Uterus (tissue), 4 donors: ENCODE measurements at places on chromosomes 11 and 22. TPM values are rescaled to one million over a fixed set of nuclear protein-coding genes. Genes with fewer than 3 reads are reported as not detected.

The PRR33 gene
- not detected for total RNA-seq

GRCh38 chr11:131537196-131537595 lies 166.8 kb downstream of the NTM start:
- no peak overlapping the region for H3K27ac ChIP-seq
- no peaks in the 10 kb centered on the region for H3K27me3 ChIP-seq
- H3K36me3 ChIP-seq: no peaks in the 10 kb centered on the region

DNA sequence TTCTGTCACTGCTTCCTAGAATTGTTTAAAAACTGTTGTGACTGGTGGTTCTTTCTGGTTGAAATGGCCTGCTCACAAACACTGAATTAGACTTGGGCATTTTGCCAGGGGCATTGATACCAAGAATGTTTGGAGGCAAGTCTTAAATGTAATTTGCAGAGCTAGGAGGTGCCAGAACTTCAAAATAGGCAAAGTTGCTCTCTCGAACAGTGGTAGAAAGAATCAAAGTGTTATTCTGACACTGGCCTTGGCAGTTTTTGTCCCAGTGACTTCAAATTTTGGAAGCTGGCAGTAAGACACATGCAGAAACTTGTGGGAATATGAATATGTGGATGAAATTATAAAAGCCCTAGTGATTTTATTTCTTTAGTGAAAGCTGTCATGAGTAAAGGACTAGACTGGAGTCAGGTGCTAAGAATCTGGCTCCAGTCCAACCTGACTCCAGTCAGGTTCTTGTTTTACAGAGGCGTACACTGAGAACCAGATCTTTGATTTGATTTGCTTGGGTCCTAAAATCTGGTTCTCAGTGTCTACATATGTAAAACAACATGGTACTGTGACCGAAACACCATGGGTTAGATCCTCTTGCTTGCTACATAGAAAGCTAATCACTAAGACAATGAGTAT lies 20.9 kb downstream of the SVIP start:
- H3K4me1 ChIP-seq: no peaks in the 10 kb centered on the region
- no peak overlapping the region for H3K27ac ChIP-seq
- DNase-seq: no peak
- H3K27me3 ChIP-seq: no peaks in the 10 kb centered on the region
- H3K4me3 ChIP-seq: no peak overlapping the region
- H3K36me3 ChIP-seq: no peaks in the 10 kb centered on the region

DNA sequence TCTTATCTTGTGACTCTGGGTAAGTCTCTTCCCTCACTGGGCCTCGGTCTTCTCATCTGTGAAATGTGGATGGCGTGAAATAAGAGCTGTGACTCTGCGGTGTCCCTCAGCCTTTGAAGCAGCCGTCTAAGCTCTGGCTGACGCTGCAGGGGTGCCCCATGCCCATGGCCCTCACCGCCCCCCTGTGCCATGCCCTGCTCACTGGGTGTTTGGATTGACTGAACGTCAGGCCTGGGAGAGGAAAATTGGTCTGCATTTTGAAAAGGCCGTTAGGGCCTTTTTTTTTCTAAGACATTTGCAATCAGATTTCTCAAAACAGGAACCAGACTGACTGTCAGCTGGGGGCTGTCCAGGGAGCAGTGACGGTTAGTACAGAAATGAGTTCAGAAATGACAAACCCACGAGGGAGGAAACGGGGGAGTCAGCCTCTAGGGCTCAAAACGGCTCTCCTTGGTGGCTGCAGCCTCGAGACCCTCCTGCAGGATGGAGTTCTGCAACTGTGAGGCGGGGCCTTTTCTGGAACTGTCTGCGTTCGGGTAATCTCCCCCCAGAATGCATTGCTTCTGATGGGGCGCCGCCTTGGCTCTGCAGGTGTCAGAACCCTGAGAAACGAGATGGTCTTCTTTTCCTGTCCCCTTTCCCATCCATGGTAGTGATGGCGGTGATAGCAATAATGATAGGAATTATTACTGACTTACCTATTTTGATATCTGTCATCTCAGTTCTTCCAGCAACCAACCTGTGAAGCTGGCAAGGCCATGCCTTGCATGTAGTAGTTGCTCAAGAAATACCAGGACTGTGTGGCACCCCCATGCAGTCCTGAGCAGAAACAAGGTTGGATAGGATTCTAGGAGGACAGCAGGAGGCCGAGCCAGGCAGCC lies 2.0 kb downstream of the GRK2 start:
- H3K4me1 ChIP-seq: peaks cover 28% of the 10 kb centered on the region
- H3K4me3 ChIP-seq: no peak overlapping the region
- H3K27me3 ChIP-seq: no peaks in the 10 kb centered on the region
- H3K36me3 ChIP-seq: no peaks in the 10 kb centered on the region

- H3K27me3 ChIP-seq: no peaks in the 10 kb centered on the region
- no peak for DNase-seq
- no peaks in the 10 kb centered on the region for H3K36me3 ChIP-seq
- no peak overlapping the region for H3K27ac ChIP-seq
- no peaks in the 10 kb centered on the region for H3K4me1 ChIP-seq
Observed at GRCh38 chr11:36722421-36722820, 124.4 kb upstream of the RAG2 start.

The GNB1L gene
- 0.59 TPM for total RNA-seq

DNA sequence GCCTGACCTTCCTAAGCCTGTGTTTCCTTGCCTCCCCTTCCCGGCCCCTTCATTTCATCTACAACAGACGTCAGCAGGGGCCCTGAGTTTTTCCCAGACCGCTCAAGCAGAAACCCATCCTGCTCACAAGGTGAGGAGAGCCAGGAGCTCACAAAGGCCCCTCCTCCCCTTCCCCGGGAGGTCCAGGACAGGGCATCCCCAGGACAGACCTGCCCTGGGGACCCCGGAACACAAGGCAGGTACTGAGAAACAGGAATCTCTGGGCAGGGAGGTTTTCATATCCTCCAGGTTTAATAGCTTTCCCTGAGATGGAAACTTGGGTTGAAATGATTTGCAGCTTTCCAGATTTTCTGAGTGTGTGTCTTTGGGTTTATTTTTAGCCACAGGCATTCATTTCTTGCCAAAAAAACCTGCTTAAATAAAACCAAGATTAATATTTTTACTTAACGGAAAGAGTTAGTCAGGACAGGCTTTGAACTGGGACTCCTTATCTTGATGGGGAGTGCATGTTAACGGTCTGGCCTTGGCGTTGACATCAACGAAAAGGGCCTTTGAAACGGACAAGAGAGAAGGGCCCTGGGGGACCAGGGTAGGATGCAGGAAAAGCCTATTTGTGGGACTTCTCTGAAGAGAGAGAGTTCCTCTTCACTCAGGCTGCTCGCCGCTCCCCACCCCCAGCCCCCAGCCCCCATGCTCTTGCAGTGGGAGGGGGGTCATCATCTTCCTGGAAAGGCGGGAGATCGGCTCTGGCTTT lies 38.5 kb downstream of the TIMP3 start:
- no peaks in the 10 kb centered on the region for H3K36me3 ChIP-seq
- peaks cover 19% of the 10 kb centered on the region for H3K4me1 ChIP-seq
- H3K27me3 ChIP-seq: no peaks in the 10 kb centered on the region
- DNase-seq: peak; percentile 68
- H3K27ac ChIP-seq: peak overlapping the region; percentile 80

- no peaks in the 10 kb centered on the region for H3K4me1 ChIP-seq
- no peak overlapping the region for H3K27ac ChIP-seq
- DNase-seq: no peak
- no peaks in the 10 kb centered on the region for H3K27me3 ChIP-seq
- H3K36me3 ChIP-seq: no peaks in the 10 kb centered on the region
- H3K4me3 ChIP-seq: no peak overlapping the region
Observed at GRCh38 chr11:94997437-94997836, 23.9 kb downstream of the KDM4D start.

GRCh38 chr11:833849-834311 lies 1.1 kb downstream of the CD151 start:
- H3K4me1 ChIP-seq: peaks cover 54% of the 10 kb centered on the region
- peaks cover 18% of the 10 kb centered on the region for H3K27me3 ChIP-seq
- no peak for DNase-seq
- H3K27ac ChIP-seq: peak overlapping the region; percentile 81
- H3K36me3 ChIP-seq: no peaks in the 10 kb centered on the region

The PATE2 gene
- total RNA-seq: not detected

DNA sequence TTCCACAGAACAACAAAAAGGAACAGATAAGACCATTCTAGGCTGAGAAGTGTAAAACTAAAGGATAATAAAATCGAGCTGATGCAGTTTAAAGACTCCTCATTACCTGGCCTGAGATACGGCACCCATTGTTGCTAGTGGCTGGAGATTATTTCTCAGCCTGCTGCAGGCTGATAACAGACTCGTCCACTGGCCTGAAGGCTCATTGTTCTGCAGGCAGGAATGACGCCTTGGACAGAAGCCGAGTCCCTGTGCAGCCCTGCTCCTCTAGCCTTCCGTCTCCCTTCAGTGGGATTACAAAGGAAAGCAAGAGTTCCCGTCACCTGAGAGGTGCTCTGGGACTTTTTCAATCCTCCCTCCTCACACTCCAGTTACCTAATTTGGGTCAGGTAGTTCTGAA lies 1065.3 kb downstream of the OPCML start:
- H3K4me1 ChIP-seq: no peaks in the 10 kb centered on the region
- H3K4me3 ChIP-seq: no peak overlapping the region
- no peak for DNase-seq
- H3K36me3 ChIP-seq: no peaks in the 10 kb centered on the region
- no peaks in the 10 kb centered on the region for H3K27me3 ChIP-seq
- H3K27ac ChIP-seq: no peak overlapping the region

The TRPM5 gene
- total RNA-seq: not detected

DNA sequence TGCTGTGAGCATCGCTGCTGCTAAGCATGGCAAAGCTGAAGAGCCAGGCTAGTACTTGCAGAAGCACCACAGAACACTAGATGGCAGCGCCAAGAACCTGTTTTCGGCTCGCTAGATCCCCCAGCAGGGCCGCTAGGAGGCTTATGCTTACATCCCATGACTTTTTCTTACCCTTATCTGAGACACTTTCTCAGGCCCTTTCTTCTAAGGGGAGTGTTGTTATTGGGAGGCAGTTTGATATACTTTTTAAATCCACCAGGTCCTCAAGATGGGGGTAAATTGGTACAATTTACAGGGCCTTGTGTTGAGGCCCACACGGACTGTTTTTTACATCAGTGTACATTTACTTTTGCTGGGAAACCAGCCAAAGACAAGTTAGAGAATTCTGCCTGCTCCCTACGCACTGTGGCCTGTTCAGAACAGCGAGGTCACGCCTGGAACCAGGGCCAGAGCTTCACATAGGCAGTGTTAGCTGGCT lies 4.0 kb downstream of the TRIM6 start:
- H3K4me3 ChIP-seq: no peak overlapping the region
- peak overlapping the region; percentile 43 for H3K27ac ChIP-seq
- H3K4me1 ChIP-seq: no peaks in the 10 kb centered on the region
- H3K27me3 ChIP-seq: no peaks in the 10 kb centered on the region

- peak overlapping the region; percentile 32 for H3K4me3 ChIP-seq
- peak overlapping the region; percentile 72 for H3K27ac ChIP-seq
- H3K27me3 ChIP-seq: no peaks in the 10 kb centered on the region
- H3K4me1 ChIP-seq: no peaks in the 10 kb centered on the region
Observed at GRCh38 chr22:45211435-45211834, 29.3 kb downstream of the KIAA0930 start.

The SLC29A2 gene
- 1.5 TPM for total RNA-seq

DNA sequence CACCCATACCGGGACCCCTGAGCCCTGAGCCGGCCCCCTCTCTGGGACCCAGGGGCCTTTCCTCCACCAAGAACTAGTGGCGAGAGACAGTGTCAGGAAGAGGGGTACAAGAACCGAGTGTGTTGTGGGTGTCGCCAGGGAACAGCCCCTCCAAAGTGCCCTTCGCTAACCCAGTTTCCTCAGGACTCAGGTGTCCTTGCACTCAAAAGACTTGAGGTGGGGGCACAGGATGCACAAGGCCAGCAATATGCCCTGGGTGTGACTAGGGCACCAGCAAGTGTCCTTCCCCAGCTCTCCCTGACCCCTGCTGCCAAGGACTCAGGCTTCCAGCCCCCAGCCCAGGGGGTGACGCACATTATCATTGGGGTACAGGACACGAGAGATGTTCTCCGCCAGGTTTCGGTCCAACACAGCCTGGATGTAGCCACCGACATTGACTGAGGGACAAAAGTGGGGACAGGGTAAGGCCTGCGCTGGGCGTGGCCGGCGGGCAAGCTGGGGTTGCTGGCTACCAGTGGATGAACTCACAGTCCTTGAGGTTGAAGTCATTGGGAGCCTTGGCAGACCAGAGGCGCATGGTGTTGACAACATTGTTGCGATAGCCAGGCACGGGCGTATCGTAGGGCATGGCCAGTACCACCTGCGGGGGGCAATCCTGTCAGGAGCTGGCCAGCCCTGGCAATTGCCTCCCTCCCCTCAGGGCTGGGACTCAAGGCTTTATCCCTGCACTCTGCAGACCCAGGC lies 4.7 kb downstream of the PYGM start:
- peaks cover under 1% of the 10 kb centered on the region for H3K4me1 ChIP-seq
- H3K4me3 ChIP-seq: no peak overlapping the region
- H3K27me3 ChIP-seq: no peaks in the 10 kb centered on the region
- no peak for DNase-seq
- no peaks in the 10 kb centered on the region for H3K36me3 ChIP-seq

DNA sequence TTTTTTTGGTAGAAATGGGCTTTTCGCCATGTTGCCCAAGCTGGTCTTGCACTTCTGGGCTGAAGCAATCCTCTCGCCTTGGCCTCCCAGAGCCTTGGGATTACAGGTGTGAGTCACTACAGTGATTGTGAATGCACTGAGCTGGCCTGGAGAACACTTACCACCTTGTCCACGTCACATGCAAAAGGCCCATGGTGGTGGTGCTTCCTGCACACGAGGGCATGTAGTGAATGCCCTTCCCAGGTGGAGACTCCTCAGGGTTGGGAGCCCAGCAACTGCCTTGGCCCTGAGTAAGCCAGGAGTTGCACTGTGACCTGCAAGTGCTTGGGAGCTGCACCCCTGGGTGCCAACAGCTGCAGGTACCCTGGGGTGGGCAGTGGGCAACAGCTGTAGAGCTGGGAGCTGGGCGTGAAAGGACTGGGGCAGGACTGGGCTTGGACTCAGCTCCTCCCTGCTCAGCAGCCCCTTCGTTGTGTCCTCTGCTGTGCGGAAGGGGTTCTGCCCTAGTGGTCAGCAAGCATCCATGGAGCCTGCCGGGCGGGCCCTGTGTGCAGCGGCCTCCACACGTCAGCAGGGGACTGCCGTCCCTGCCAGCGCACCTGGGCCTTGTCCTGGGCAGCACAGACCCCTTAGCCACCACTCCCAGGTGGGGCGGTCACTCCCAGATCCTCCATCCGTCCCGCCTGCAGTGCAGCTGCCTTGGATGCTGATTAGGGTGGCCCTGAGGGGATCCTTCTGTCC lies 9.3 kb upstream of the ADORA2A start:
- no peaks in the 10 kb centered on the region for H3K4me1 ChIP-seq
- DNase-seq: no peak
- H3K27ac ChIP-seq: no peak overlapping the region
- H3K27me3 ChIP-seq: no peaks in the 10 kb centered on the region
- no peaks in the 10 kb centered on the region for H3K36me3 ChIP-seq

- no peaks in the 10 kb centered on the region for H3K4me1 ChIP-seq
- no peak overlapping the region for H3K27ac ChIP-seq
- H3K27me3 ChIP-seq: no peaks in the 10 kb centered on the region
- H3K36me3 ChIP-seq: no peaks in the 10 kb centered on the region
Observed at GRCh38 chr11:59225017-59225416, 12.3 kb upstream of the MPEG1 start.

The LRRC32 gene
- total RNA-seq: 19.7 TPM
